ENCODE measurements at places on chromosomes 3 and 15.

GRCh38 chr3:144583871-144584270 lies 612.2 kb downstream of the DIPK2A start:
- no peak for DNase-seq

DNA sequence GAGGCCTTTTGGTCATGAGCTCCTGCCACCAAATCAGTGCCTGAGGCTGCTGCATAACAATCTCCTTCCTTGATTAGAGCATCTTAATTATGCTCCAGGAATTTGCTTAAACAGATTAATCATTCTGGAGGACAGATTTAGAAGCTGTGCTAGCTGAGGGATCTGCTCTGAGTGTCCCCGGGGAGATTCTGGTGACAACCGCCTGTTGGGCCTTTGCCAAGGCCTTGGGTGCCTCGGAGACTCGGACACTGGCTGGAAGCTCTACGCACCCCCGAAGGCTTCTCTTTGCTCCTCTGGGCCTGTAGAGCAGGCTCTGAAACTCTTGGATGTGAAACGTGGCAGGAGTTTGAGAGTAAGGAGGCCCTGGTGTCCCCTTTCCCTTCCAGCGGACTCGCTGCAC lies 264.1 kb downstream of the CD47 start:
- no peak for DNase-seq

DNA sequence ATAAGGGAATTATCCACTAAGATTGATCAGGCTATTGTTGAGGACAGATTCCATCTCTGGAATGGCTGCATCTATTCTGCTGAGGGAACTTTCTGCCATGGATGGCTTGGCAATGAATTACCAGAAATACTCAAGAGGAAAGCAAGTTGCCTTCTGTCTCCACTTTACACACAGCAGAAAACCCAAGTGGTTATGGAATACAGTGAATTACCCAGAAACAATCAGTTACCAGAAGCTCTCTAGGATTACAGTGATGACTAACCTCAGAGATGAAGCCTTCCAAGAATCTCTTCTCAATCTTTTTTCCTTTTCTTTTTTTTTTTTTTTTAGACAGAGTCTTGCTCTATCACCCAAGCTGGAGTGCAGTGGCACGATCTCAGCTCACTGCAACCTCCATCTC lies 183.3 kb downstream of the WDR76 start:
- DNase-seq = no peak

- DNase-seq = no peak
These were observed 10.6 kb upstream of the OXSR1 start for GRCh38 chr3:38154625-38155255.

DNA sequence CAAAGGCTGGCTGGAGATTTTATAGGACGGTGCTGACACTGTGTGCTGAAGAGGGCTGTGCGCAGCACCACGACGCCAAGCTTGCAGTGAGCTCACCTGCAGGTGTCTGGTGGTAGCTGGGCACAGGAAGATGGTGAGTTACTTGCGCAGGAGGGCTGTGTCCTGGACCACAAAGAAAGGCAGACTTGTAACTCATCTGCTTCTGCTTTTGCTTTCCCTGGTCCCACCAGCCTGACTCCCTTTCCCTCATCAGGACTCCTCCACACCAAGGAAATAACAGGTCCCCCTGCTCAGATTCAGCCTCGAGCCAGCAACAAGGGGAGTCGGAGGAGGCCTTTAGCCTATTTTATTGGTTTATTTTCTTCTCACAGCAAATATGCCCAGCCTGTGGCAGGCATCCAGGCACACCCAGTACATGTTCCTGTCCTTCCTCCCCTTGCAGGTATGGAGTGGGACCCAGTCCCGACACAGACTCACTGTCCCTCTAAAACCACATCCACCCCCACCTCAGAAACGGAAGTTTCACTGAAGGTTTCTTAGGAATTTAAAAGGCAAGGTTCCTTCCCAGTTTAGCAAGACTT lies 35.6 kb upstream of the FLNB start:
- DNase-seq = no peak

- DNase-seq = peak; percentile 64
These were observed 70.7 kb downstream of the ANXA2 start for GRCh38 chr15:60326824-60327654.

DNA sequence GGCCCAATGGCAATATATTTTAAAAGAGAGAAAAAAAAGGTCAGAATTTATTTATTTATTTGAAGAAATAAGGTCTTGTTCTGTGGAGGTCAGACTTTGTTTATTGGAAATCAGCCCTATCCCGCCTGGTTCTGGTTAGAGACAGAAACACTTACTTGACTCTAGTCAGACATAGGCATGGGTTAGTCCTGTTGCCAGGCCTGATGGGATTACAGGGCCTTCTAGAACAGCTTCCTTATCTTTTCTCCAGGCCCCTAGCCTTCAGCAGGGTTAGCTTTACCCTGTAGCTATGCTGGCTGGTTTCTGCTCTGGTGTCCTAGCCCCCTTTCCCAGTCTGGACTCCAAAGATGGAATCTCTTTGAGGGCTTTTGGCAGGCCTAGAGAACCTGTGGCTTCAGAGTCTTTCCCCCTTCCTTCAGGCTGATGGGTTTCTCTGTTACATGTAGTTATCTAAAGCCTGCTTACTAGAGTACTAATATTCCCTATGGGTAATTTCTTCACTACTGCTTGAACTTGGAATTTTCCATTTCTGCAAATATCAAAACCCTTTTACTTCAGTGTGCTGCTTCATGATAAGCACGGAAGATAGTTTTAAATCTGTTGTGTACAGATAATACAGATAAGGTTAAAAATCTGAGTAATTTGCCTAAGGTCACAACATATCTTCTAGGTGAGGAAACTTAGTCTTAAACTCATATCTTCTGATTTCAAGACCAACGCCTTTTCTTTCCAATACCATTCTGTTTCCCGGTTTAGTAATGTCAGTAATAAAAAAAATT lies 10.6 kb downstream of the IREB2 start:
- DNase-seq = no peak

DNA sequence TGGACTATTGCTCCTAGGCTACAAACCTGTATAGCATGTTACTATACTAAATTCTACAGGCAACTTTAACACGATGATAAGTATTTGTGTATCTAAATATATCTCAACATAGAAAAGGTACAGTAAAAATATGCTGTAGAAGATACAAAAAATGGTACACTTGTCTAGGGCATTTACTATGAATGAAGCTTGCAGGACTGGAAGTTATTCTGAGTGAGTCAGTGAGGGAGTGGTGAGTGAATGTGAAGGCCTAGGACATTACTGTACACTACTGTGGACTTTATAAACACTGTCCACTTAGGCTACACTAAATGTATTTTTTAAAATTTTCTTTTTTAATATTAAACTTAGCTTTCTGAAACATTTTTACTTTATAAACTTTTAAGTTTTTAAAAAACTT lies 140.5 kb upstream of the SGO1 start:
- DNase-seq = no peak

DNA sequence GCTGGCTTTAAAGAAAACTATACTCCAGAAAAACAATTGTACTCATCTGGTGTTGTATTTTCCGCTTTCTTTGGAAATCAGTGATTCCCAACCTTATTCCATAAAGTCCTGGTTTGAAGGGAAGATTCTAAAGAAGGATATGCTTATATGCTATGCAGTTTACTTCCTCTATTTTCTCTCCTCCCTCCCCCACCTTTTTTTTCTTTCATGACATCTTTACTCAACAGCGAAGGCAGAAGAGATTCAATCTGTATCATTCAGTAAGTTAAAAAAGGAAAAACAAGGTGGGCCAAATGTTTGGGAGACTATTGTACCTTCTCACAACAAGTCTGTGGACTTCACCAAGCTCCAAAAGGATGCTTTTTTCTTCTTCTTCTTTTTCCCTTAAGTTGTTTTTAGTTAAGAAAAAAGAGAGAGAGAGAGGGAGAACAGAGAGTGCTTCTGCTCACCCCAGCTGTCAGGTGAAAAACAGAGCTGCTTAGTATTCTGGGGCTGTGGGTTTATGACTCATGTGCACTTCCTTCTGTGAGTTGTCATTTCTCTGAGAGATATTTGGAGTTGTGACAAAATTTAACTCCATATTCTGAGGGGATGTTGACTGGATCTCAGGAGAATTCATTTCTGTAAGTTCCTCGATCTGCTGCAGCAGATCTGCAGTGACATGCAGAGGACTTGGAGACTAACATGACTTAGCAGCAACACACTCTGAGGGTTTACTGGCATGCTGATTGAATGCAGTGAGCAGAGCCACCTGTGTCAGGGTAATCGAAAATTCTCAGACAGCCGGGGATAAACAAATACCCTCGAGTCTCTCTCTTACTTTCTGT lies 70.7 kb downstream of the SSR3 start:
- DNase-seq = no peak

DNA sequence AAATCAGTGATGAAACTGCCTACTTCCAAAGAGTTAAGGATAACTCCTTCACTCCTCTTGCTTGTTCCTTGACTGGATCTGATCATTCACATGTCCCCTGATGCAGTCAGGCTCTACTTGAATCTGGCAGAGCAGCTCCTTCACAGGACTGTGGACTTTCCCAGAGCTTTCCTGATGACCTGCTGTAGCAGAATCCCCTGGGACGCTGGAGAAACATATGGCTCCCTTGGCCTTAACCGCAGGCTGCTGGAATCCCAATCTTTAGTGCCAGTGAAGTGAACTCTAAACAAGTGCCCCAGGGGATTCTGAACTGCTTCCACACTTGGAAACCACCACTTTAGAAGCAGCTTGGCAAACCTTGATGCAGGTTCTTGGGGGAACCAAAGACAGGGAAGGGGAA lies 217.8 kb downstream of the CHST2 start:
- no peak for DNase-seq

- DNase-seq = no peak
These were observed 781.2 kb downstream of the ROBO1 start for GRCh38 chr3:78986416-78987101.

GRCh38 chr3:54283470-54283869 lies 161.1 kb downstream of the CACNA2D3 start:
- no peak for DNase-seq

DNA sequence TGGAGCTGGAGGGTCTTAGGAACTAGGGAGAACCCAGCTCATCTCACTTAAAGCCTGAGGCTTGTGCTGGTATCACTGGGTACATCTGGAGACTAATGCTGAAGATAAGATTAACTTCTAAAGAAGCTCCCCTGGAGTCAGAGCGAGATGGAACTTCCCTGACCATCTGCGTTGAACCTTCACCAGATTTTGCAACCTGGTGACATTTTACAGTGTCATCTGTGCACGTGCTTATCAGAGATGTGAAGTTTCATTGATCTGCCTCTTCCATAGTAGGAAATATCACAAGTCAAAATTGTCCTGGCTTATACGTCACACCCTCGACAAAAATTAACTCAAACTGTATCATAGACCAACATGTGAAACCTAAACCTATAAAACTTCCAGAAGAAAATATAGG lies 395.5 kb downstream of the SHQ1 start:
- DNase-seq = no peak

DNA sequence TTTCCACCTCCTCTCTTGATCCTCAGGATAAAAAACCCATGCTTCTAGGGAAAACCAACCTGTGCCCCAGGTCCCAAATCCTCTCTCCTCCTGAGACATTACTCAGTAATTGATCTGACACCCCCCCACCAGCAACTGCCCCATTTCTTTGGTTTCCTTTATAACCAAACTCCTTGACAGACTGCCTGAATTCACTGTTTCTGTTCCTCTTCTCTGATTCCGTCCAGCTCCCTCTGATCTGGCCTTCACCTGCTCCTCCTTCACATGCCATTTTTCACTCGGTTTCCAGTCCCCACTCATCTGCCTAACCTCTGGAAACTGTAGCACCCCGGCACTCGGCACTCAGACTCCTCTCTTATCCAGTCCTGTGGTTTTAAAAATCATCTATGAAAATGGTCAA lies 2.1 kb downstream of the CCDC51 start:
- no peak for DNase-seq

Data from NCI-H2081 (cell line).